ENCODE measurements at places on chromosomes 4 and X.

DNA sequence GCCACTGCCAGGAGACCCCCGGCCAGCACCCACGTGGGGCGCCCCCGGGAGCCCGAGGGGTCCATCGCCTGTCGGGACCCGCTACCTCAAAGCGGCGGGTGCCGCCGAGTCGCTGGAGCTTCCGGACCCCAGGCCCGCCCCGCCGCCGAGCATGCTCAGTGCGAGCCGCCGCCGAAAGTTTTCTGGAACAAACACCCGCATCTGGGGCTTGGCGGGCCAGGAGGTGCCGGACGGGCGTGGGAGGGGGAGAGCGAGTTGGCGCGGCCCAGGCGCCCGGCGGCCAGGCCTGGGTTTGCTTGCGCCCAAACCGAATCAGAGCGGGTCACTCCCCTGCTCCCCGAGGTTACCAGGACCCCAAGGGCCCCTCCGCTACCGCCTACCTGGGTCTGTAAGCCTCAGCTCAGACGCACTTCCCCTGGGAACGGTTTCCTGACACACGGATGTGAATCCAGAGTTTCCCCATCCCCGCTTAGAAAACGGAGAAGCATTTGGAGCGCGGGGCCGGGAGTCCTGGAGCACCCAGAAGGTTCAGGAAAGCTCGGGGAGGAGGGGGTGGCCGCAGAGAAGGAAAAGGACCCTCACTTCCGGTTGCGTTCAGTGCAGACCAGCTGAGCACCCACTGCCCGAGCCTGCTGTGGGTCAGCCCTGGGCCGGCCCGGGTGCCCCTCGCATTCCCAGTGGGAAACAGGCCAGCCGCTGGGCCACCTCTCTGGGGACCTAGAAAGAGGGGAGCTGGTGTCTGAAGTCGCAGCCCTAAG, at the start of gene EVC2:
Gene EVC2 (minus strand): TSS at position 111 of the 758 bp plus-strand sequence. CDS start 46 bp downstream, at position 65.
- no peak for DNase-seq

DNA sequence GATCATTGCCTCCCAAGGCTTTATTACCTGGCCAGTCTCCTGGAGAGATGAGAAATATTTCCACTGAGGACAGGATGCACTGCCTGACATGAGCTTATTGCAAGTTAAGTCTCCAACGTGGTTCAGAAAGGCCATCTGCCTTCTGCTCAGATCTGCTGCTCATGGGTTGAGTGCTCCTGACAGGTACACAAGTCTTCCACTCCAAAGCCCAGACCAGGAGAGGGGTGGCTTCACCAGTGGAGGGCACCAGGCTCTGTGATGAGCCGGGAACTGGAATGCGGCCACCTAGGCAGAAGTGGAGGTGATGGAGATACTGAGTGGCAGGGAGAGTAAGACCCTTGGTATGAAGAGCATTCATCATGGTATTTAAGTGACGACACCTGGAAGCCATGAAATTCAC, 79.5 kb upstream of the IRF2 start:
- DNase-seq: no peak

GRCh38 chr4:57492251-57492878, 382.2 kb upstream of the IGFBP7 start:
- DNase-seq: no peak

- no peak for DNase-seq
Observed at GRCh38 chr4:53818104-53818503, 226.8 kb upstream of the LNX1 start.

GRCh38 chrX:18252644-18253359, 32.1 kb upstream of the BEND2 start:
- DNase-seq: no peak

DNA sequence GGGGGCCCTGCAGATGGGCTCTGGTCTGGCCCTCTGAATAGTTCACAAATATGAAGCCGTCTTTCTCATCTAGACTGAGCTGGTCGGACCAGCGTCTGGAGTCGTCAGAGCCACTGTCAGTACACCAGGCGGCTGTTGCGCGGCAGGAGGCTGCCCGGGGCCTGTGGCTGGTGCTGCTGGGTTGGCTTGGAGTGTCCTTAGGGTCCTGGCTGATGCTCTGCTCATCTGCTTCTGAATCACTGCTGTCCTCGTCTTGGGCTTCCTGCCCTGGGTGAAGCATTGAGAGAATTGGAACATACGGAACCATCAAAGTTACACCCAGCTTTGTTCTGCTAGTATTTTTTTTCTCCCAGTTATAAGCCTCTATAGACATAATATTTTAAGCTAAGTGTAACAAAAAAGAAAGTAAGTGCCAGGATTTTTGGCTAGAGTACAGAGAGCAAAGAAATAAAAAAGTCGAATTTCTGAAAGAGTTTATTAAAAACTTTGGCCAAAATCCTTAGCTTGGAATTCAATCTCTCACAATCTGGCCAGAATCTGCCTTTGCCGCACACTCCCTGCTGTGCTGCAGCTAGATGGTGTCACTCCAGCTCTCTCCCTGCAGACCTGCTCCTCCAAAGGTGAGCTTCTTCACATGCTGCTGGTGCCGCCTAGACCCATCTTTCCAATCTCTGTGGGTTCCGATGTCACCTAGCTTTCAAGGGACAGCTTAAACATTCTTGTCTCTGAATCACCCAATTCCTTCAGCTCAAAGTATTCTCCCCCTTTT, 96.2 kb downstream of the CDS1 start:
- no peak for DNase-seq

DNA sequence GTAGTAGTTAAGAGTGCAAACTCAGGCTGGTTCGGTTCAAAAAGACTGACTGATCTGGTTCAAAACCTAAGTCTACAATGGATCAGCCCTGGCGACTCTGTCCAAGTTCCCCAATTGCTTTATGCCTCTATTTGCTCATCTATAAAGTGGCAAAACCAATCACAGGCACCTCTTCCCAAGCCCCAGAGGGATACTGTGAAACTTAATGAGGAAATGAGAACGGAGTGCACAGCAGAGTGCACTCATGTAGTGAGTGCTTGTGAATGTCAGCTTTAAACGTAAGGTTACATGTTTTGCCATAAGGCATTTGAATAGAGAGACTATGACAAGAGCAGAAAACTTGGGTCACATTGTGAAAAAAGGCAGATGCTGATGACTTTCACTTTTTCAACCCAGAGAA, 199.7 kb upstream of the KLF3 start:
- no peak for DNase-seq

DNA sequence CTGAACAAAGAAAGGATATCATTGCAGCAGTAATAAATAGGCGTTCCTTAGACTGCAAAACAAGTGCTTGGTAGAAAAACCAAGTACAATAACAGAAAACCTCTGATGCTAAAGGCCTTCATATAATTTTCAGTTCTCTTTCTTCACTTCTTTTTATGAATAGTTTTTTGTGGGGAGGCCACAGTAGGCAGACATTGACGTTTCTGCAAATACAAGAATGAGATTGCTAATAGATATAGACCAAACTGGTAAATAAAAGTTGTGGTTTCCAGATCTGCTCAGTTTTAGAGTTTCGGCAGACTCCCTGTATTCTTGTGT, 57.0 kb upstream of the RAP1GDS1 start:
- no peak for DNase-seq

DNA sequence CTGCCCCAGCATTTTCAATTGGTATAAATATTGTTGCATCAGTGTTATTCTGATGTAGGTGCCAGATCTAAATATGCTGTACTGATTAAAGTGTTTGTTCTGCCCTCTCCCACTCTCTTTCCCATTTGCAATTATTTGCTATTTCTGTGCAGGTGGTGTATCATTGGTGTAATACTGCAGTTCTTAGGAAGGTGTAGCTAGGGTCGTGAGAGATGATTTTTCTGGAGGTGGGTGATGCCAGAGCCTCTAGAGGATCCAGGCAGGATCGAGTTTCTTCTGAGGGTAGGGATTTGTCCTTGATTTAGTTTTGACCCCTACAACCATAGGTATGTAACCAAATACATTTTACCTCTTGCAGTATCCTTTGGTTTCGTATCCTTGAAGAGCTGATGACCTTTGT, 1.9 kb downstream of the SMAD1 start:
- no peak for DNase-seq

DNA sequence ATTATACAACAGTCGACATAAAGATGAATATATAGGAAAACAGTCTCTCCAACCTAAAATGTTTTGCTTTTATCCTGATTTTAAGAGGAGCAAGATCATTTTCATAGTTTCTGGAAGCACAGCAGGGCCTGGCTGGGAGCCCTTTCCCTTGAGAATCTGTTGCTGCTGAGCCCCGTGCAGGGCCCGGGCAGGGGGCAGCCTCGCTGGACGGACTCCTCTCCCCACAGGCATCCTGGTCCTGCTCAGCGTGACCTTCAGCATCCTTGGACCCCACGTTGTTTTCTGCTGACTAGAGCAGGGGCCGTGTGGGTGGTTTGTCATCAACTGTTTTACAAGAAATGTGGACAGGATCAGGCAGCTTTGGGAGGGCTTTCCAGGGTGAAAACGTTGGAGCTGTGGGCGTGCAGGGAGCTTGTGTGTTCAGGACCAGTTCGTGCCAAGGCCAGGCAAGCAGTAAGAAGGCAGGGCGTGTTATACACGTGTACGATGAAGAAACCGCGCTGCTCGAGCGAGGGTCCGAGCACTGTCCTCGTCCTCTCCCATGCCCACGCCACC, 25.0 kb downstream of the CPZ start:
- DNase-seq: no peak

DNA sequence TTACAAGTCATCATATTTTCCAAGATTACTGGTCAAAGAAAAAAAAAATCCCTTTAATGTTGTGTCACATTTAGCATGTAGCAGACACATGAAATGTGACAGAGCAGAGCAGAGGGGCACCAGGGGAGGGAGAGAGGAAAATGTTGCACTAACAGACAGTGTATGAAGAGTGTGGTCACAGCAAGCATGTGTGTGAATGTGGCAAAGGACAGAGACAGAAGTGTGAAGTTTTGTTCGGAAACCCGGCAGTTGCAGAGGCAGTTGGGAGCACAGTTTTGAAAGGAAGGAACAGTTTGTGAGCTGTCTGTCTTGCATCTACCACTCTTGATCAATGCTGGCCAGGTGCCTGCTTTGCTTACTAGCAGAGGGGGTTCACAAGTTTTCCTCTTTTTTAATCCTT, 83.9 kb upstream of the MAP3K15 start:
- DNase-seq: no peak

GRCh38 chrX:21606002-21606401, 52.1 kb downstream of the KLHL34 start:
- no peak for DNase-seq

Measured in effector CD4-positive, alpha-beta T cell (primary cell).